Activated naive CD4-positive, alpha-beta T cell (primary cell): ENCODE measurements at places on chromosomes 7 and 10.

DNA sequence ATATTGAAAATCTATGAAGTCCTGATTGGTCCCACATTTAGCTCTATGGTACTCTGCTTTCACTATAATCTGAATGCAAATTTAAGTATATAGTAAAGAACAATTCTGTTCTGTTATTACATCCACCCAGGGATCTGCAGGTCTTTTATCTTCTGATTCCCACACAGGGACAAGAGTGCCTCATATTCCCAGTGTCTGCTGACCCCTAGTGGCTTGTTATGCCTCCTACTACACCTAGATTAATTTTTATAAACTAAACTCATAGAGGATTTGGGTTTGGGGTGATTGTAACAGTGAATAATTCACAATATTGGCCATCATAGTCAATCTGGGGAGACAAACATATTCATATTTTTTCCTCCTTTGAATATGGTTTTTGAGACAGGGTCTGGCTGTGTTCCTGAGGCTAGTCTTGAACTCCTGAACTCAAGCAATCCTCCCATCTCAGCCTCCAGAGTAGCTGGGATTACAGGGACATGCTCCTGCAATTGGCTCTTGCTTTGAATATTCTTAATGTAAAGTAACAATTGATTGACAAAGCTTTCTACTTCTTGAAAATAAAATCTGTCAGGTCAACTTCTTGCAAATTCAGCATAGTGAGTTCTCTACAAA, 282.1 kb downstream of the KCND2 start:
- no peak for DNase-seq

DNA sequence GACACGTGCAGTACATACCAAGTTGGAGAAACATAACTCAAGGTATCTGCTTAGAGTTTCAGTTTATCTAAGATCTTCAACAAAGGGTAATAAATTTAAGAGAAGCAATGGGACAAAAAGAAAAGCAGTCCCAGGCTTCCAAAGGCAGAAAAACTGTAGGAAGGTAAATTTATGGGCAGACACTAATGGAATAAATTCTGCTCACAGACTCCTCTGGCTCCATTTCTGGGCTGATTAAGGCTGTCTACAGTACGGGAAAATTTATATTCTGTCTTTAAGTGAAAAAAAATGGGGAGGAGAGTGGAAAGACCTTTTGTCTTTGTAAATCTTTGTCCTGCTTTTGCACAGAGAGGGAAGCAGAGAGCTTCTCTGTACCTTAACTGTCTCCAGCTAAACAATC, 587.5 kb upstream of the IGFBP3 start:
- DNase-seq, result no peak

GRCh38 chr7:35646289-35647023, 48.5 kb downstream of the HERPUD2 start:
- DNase-seq, result no peak

GRCh38 chr10:78832281-78832680, 236.5 kb upstream of the ZMIZ1 start:
- DNase-seq, result no peak

DNA sequence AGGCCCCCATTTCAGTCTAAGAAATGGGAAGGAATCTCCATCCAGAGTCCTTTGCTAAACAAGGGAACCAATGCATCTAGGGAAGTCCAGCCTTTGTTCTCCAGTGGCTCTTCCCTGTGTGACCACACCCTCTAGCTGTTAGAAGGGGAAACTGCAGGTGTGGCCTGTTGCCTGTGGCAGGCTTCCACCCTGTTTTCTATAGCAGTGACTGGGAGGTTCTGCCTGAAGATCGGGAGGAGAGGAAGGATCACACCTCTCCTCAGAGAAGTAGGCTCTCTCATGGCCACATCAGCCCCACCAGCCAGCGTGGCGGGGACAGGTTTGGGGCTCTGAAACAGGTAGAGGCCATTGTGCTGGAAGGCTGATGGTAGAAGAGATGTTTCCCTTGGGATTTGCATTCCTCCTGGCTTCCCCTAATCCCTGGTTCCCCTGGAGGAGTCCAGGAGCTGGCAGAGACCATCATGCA, 47.7 kb upstream of the TRIM8 start:
- no peak for DNase-seq

- no peak for DNase-seq
Observed at GRCh38 chr10:123496375-123496774, 169.8 kb upstream of the GPR26 start.

DNA sequence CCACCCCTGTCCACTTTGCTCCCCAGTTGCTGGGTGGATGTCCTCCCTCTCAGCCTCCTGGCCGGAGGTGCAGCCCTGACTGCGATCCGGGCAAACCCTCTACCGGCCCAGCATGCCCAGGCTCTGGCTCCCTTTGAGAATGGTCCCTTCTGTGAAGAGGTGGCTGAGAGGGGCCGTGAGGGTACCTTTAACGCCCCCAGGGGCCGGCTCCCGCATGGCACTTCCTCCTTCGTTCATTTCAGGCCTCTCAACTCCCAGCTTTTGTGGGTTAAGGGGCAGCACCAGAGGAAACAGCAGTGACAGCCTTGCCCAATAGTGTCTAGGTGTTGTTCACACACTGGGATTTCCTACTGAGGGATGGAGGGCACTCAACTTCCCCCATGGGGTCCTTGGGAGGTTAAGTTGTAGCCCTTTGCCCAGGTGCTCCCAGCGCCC, 33.2 kb upstream of the HABP2 start:
- DNase-seq, result no peak

DNA sequence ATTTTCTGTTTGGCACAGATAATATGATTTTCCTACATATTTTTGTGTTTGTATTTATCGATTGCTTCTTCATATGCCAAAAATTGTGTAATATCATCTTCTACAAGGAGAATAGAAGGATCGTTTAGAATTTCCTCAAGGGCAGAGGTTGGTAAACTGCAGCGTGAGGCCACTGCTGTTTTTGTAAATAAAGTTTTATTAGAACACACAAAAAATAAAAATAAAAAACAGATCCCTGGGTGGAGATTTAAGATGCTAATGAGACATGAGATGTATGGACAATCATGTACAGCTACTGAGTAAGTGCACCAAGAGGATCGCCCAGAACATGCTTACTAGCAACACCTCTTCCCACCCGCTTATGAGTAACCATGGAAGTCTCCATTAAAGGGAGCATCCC, 9.6 kb downstream of the LYZL2 start:
- no peak for DNase-seq

GRCh38 chr7:155490697-155491628, 33.0 kb downstream of the EN2 start:
- DNase-seq, result no peak

DNA sequence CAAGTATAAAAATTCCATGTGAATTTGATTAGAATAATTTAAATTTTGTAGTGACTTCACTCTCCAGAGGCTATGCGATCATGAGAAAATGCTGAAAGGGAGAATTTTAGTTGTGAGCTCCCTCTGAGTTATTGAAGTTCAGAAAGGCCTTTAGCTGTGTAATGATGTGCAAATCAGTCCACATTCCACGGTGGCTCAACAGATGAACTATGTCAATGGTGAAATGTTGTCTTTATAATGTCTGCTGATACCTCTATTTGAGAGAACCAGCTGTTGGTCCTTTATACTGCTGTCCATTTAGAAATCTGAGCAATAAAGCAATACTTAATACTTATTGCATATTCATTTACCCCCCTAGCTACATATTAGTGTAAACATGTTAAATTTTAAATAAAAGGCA, 7.1 kb upstream of the ITGB8 start:
- no peak for DNase-seq

DNA sequence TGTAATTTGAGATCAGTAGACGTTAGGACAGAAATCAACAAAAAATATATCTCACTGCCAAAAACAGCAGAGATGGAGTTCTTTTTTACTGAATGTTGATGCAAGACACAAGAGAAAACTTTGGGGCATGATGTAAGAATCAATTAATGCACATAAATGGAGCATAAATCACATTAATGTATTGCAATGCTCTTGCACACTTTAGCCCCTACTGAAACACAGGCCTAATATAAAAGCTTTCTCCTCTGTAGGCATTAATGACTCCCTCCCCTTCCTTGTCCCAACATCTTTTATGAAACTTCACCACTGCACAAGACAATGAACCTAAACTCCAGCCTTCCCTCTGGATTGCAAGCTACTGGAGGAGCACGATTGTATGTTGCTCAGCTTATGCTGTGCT, 58.8 kb downstream of the CACNA2D1 start:
- DNase-seq, result no peak

DNA sequence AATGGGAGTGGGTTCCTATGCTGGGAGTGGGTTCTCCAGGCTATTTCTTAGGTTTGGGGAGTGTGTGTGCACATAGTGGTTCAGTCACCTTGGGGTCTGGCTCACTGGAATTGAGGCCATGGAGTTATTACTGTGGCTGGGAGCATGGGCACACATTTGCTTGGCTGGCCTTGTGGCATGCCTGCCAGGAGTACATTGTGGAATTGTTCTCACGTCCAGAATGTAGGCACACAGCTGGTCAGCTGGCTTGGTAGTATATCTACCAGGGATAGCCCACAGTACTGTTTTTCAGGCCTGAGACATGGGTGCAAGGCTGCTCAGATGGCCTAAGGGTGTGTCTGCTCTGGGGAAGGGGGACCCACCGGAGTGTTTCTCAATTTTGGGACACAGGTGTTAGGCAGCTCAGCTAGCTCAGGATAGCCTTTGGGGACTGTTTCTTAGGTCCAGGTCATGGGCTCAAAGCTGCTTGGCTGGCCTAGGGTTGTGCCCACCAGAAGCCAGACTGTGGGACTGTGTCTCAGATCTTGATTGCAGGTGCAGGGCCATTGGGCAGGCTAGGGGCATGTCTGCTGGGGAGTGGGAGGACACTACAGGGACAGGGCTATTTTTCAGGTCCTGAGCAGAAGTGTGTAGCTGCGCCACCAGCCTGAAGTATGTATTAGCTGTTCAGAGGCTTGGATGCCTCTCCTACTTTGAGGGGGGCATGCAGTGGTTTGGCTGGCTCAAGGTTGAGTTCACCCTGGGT, 50.6 kb downstream of the TMEM168 start:
- no peak for DNase-seq

DNA sequence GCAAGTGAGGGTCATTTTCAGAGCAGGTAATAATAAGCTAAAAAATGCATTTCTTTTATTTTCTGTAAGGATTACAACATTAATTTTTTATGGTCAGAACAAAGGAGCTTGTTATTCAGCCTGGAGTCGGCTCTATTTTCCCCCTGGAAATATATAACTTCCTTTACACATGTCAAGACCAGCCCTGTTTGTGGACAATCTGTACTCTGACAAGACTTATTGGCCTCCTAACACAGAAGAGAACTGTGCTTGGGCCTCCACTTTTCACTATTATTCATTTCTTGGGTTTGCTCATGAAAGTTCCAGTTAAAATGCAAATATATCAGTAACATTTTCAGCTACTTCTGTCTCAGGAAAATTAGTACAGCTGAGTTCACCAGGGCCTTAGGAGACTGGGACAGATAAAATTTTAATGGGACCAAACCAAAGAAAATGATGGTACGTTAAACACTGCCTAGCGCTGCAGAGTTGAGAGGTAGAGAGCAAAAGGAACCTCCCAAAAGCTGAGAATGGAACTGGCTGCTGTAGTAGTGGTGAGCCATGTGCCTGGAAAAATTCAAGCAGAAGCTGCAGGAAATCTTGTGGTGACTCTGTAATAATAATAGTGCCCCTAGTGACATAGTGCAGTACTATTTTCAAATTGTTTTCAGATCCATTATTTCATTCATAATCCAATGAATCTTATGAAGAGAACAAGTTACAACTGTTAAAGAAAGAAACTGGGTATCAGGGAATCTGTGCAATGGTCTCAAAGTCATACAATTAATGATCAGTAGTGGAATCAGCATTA, 227.2 kb upstream of the KIAA1217 start:
- no peak for DNase-seq

DNA sequence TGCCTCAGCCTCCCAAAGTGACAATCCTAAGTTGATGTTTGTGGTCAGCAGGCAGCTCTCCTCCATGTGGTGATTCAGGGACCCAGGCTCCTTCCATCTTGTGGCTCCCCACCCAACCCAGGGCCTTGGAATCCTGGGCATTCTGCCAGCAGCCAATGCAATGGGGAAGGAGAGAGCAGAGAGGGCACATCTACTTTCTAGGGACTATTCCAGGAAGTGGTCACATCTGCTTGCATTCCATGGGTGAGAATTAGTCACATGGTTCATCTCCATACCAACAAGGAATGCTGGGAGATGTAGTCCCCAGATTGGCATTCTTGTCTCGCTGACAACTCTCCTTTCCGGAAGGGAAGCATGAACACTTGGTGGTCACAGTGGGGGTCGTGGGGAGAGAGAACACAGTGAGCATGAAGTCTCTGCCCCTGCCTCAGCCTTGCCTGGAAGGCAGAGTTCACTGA, 9.9 kb upstream of the SRRM3 start:
- no peak for DNase-seq
